Body of pancreas (tissue), 4 donors: ENCODE measurements at places on chromosomes 4 and X. TPM values are rescaled to one million over a fixed set of nuclear protein-coding genes. Genes with fewer than 3 reads are reported as not detected.

Gene ATP2B3
- not detected for total RNA-seq

- no peak for DNase-seq
Measured at GRCh38 chrX:78513971-78514738, 145.0 kb downstream of the RTL3 start.

DNA sequence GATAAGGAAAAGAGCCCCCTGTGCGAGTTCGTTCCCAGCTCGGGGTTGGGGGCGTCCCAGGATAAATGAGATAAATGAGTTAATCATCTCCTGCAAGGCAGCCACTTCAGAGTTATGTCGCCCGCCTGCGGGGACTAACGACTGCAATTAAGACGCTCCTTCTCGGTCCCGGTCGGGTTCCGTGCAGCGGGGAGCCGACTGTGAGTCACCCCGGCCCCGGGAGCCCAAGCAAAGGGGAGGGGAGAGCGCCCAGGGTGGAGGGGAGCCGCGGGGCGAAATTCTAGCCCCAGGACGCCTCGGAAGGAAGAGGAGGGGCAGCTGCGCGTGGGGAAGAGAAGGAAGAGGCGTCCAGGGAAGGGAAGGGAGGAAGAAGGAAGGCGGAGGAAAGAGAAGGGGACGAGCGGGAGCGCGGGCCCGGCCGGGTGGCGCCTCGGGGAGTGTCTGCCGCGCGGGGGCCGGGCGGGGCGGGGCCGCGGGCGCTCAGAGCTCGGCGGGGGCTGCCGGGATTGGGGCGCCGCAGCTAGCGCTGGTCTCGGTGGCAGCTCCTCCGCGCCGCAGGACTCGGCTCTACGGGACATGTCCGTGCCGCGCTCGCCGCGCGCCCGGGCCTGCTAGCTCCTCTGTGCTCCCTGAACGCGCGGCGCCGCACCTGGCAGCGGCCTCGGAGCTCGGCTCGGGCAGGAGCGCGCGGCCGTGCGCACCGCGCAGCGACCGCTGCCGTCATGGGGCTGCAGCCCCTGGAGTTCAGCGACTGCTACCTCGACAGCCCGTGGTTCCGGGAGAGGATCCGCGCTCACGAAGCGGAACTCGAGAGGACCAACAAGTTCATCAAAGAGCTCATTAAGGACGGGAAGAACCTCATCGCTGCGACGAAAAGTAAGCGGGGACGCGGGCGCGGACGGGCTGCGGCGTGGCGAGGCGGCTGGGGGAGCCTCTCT lies at the start of gene ARHGAP10:
Gene ARHGAP10 (plus strand): TSS at position 509 of the 938 bp plus-strand sequence. CDS start 214 bp downstream, at position 723.
- DNase-seq, result peak; percentile 70

DNA sequence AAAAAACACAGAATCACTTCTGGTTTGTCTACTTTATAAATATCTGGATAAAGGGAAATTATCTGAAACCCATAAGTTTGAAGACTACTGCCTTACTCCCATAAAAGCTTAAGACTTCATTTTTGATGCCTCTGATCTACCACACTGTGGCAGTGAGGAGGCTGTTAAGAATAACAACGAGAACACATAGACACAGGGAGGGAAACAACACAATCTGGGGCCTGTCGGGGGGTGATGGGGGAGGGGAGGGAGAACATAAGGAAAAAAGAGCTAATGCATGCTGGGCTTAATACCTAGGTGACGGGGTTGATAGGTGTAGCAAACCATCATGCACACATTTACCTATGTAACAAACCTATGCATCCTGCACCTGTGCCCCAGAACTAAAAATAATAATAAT lies 573.7 kb downstream of the GBA3 start:
- no peak for DNase-seq

GRCh38 chr4:78722320-78722719 lies 53.8 kb upstream of the BMP2K start:
- DNase-seq, result no peak

DNA sequence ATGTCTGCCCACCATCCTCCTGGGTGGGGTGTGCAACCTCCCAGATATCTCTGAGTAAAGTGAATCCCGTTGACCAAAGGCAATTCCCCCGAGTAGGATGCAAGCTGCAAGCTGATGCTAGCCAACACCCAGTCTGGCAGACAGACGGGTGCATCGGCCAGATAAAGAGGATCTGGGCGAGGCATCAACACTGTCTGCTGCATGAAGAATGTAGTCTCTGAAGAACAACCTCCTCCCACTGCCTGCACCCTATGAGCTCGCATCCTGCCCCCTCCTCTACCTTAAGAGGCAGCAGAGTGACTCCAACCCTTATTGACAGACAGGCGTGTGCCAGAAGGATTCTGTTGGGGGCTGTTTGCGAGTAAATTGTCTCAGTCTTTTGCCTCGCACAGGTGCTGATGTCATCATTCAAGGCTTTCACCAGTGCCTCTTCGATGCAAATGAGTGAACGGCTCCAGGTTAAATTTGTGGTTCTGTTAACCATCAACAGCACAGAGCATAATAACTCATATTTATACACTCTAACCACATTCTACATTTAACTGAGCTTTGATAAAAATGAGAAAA lies 546.9 kb downstream of the BCOR start:
- no peak for DNase-seq

Gene UNC5C
- total RNA-seq, result 2.0 TPM

GRCh38 chr4:169484485-169484884 lies 127.9 kb downstream of the NEK1 start:
- no peak for DNase-seq
